HFFc6 (cell line): ENCODE measurements at places on chromosomes 12 and 14. TPM values are rescaled to one million over a fixed set of nuclear protein-coding genes. Genes with fewer than 3 reads are reported as not detected.

The CLEC7A gene
- total RNA-seq = not detected in 3 replicates

DNA sequence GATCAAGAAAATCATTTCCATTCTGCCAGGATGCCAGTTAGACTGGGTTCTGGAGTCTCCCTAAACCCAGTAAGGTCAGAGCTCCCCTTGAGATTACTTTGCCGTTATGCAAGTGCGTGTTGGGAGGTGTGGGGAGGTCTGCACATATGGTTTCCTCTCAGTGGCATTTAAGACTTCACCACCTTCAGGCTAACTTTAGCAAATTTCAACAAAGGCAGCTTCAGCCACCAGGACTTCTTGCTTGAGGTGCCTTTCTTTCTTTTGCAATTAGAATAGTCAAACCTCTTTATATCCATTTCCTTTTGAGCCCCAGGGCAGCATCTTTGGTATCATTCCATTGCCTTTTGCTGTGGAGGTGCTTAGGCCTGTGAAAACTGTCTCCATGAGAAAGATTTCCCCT, 117.2 kb upstream of the CCND2 start:
- no peak for DNase-seq

GRCh38 chr12:5520037-5520436, 88.1 kb downstream of the NTF3 start:
- DNase-seq = no peak

The CEBPE gene
- not detected in 3 replicates for total RNA-seq

DNA sequence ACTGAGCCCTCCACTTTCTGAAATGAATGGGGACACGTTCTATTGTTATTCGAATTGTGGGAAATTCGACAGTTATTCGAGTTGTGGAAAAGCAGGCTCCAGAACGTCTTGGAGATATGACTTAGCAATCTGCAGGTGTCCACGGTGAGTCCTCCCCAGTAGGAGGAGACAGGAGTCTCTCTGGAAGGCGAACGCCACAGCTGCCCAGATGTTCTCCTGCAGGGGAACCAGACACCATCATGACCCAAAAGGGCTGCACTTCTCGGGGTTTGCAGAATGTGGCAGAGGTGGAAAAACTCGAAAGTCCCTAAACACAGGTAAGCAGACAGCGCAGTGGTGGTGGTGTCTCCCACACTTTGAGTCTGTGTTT, 363.6 kb upstream of the SFSWAP start:
- no peak for DNase-seq

GRCh38 chr14:61003571-61003970, 22.5 kb downstream of the SLC38A6 start:
- DNase-seq = peak; percentile 38

- DNase-seq = no peak
These were observed 6.1 kb upstream of the FAIM2 start for GRCh38 chr12:49909826-49910225.
